Nucleus accumbens (tissue), 56 donors: ENCODE measurements at places on chromosomes 13 and 19.

DNA sequence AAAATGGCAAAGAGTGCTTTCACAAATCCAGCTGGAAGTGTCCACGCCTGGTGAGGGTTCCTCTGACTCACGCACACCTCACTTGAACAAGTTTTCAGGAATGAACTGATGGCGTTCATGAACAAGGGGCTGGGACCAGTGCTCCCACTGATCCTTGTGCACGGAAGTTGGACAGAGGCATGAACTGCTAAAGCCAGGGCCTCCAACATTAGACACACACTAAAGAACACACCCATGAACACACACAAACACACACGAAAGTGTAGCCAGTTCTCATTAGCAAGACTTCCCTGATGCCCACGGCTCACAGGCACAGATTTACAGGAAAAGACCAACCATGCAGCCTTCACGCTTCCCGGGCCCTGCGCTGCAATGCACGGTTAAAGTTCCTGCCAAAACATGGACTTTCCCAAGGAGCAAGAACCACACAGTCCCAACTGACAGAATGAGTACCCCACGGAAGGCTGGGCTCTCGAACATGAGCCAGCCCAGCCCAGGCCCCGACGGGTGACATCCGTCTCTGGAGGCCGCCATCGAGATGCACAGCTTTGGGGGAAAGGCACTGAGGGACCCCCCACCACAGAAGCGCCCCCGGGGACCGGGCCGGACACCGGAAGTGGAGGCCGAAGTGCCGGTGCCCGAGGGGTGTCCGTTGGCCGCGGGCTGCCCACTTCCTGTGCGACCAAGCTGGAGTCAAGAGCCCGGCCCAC is 808 bp downstream of the DNMT1 start:
- no peak for DNase-seq

- no peak for DNase-seq
These were observed at the start of gene KMT2B for GRCh38 chr19:35717665-35718344. Gene KMT2B, plus strand, starts transcription at chr19:35718003. Its CDS starts 16 bp downstream, at chr19:35718019.

GRCh38 chr19:15181394-15181793 is 19.4 kb downstream of the NOTCH3 start:
- no peak for DNase-seq

DNA sequence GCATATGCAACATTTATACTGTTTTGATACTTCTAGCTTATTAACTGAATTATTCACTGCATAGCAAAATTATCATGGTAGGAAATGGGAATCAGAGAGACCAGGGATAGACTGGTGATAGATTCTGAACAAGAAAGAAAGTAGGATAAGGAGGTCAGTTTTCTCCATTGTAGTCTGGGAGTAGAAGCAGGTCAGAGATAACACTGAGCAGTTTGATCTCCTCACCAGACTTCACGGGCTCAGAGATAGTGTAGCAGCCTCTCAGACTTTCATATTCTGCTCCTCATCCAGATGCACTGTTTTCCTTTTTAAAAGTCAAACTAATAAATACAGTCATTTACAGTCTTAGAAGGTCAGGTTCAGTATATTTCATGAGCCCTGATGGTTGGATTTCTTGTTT is 56.0 kb upstream of the MYO16 start:
- DNase-seq: no peak

DNA sequence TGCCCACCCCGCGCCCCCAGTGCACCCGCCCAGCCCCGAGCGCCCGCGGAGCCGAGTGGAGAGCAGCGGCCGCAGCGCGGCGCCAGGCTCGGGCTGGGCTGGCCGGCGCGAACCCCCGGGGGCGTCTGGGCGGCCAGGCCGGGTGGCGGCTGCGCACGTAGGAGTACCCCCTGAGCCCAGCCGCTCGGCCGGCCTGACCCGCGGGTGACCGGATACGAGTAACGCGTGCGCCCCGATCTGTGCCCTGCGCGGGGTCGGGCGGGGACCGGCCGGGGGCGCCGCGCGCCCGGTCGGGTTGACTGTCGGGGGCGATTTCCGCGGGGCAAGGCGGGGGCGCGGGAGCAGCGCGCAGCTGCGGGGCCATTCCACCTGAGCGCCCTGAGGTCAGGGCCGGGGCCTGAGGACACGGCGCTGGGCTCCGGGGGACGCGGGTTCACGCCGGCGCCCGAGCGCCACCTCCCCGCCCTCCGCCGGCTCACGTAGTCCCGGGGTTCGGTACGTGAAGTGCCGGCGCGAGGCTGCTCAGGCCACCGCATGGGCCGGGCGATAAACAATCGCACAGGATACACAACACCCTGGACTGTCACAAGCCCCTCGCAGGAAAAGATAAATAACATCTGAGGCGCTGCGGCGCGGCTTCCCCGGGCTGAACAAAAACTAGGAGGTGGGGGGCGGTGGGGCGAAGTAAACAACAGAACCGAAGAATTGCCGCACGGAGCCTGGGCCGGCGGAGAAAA is 37.6 kb upstream of the FLT1 start:
- DNase-seq: no peak
